ENCODE measurements at places on chromosomes 12 and 14.

DNA sequence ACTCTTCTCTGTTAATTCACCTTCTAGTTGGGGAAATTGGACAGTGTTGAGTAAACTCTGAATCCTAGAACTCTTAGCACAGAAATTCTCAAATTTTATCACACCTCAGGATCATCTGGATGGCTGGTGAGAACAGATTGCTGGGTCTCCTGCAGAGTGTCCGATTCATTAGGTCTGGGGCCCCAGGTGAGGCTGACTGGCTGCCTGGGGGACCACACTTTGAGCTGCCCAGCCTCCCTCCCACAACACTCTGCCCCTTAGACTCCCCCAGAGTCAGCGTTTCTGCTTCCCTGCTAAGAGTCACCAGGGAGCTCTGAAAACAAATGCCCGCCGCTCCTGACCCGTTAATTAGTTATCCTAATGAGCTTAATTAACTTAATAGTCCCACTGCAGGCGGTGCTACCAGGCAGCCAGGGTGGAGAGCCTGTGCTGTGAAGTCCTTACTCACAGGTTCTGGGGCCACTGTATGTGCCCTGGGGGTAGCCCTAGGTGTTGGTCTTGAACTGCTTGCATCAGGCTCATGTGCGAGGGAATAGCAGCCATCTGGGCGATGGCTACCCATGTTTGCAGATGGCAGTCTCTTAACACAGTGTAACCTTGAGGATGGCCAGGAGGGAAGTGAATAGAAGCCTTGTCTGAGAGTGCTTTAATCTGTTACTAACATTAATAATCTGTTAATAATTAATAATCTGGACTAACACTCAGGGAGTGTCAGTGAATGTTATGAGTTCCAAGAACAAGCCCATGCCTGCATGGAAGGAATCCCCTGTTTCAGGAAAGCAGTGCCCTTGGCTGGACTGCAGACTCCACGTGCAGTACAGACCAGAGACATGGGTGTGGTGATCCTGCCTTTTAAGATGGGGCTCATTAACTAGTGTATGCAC lies 35.6 kb downstream of the AACS start:
- no peak for DNase-seq

DNA sequence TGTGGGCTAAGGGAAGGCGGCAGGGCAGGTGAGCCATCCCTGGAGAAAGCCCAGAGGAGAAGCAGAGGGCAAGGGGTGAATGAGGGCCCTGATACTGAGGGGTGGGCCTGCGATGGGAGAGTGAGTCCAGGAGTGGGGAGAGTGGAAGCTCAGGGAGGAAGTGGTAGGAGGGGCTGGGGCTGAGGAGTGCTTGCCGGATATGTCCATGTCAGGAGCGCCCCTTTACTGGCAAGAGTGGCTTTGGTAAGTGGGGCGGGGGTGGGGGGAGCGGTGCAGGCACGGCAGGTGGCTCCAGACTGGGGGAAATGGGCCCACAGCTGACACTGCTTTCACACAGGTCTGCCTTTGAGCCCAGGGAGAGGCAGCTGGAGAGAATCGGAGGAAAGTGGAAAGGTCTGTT lies 86.4 kb upstream of the GPR68 start:
- no peak for DNase-seq

DNA sequence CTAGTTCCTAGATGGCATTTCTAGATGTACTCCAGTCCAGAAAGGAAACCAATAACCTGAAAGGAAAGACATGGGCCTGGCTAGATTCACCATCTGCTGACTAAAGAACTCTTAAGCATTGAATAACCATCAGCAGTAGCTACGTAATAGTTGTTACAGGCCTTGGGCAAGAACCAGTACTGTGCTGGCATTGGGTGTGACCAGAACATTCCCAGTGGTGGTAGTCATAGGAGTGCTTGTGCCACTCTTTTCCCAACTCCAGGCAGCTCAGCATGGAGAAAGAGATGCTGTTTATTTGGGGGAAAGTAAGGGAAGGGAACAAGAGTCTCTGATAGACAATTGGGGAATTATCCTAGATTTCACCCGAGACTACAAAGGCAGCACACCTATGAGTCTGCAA lies 333.3 kb downstream of the SLC16A7 start:
- DNase-seq, result no peak

DNA sequence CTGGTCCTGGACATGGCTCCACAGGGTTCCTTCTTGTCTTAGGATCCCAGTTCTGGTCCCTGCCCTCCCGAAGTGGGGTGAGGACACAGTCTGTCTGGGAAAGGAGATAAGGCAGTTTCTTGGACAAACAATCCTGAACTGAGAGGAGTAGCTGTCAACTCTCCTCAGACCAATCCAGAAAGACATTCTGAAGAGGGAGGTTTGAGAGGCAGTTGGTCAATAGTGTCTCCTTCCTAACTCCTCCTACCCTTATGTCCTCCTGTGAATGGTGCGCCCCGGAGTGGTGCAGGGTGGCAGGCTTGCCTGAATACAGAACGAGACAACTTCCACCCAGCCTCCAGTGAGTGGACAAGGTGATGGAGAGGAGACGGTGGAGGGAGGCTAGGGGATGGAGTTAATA lies 15.4 kb upstream of the ASIC1 start:
- DNase-seq, result no peak

All from astrocyte of the cerebellum (primary cell).